Kidney epithelial cell (primary cell): ENCODE measurements at places on chromosomes 6 and 20.
A peak's percentile ranks its signal among the peaks of the same experiment; 100 is the strongest.

DNA sequence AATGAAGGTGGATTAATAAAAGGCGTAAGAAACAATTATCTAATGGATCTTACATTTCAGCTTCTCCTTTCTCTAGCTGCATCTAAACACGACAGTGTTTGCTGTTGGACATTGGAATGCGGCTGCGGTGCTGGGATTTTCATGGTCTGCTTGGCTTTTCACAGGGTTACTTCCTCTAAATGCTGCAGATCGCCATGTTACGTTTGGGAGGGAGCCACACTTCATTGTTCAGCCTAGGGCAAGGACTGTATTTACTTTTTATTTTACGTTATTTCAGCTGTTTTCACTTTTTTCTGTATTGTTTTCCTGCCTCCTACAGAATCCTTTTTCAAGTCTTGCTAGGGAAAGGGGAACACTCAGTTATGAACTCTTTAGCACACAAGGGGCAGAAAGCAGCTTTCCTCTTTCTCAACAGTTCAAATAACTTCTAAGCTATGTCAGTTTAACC, 97.9 kb upstream of the MTHFD1L start:
- DNase-seq: no peak

- DNase-seq: no peak
These were observed 85.4 kb downstream of the SOX4 start for GRCh38 chr6:21678990-21679389.

GRCh38 chr6:38034274-38034914, 214.9 kb downstream of the ZFAND3 start:
- DNase-seq: peak; percentile 14

GRCh38 chr6:35727231-35727934, 9.4 kb upstream of the ARMC12 start:
- DNase-seq: no peak

GRCh38 chr20:6000871-6001270, 50.4 kb downstream of the MCM8 start:
- no peak for DNase-seq

DNA sequence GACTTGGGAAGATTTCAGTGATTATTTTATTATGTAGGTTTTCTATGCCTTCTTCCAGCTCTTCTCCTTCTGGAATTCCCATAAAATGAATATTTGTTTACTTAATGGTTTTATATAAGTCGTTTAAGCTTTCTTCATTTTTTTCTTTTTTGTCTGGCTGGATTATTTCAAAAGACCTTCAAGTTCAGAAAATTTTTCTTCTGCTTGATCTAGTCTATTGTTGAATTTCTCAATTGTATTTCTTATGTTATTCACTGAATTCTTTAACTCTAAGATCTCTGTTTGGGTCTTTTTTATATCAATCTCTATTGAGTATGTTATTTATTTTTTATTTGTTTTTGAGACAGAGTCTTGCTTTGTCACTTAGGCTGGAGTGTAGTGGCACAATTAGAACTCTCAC, 117.4 kb downstream of the CEP57L1 start:
- no peak for DNase-seq

DNA sequence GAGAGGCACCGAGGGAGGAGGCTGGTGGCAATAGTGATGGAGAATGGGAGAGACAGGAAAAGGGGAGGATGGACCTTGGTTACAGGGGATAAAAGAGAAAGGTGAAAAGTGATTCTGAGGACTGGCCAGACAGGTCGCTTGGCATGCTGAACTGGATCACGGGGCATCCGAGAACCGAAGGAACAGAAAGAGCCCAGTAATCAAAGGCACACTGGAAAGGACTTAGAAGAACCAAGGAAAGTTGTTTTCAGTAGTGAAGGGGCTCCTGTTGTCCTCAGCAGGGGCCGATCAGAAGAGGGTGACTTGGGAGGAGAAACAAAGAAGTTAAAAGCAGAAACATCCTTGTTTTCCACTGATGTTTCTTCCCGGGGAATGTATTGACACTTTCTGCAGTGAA, 18.9 kb downstream of the SYTL3 start:
- DNase-seq: no peak

DNA sequence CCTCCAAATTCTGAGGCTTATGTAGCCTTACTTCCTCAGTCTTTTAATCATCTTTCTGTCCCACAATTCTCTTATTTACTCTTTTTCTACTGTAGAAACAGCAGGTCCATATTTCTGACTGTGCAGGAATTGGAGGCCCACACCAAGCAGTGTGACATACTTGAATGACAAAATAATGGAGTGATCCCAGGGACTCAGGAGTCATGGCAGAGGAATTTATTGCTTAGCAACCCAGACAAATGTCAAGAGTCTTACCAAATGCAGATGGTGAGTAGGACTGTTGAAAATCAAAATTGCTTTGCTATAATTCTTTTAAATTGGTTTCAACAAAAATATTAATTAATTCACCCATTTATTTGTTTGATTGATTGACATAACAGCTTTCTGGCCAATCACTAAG, 59.9 kb downstream of the HTR1B start:
- DNase-seq: peak; percentile 9

DNA sequence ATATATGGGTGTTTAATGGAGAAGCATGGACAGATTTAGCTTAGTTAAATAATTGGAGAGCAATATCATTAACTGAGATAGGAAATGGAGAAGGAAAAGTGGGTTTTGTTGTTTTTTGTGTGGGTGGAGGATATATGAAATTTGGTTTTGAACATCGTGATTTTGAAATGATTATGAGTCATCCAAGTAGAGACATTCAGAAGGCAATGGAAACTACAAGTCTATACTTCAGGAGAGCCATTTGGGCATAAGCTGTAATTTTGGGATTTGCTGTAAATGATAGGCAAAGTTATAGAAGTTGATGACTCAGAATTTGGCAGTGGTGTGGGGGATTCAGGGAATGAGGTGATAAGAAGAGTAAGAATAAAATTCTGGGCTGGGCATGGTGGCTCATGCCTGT, 27.4 kb upstream of the FAM135A start:
- DNase-seq: no peak

- no peak for DNase-seq
These were observed 611.9 kb upstream of the MAP3K7 start for GRCh38 chr6:91198588-91199255.

DNA sequence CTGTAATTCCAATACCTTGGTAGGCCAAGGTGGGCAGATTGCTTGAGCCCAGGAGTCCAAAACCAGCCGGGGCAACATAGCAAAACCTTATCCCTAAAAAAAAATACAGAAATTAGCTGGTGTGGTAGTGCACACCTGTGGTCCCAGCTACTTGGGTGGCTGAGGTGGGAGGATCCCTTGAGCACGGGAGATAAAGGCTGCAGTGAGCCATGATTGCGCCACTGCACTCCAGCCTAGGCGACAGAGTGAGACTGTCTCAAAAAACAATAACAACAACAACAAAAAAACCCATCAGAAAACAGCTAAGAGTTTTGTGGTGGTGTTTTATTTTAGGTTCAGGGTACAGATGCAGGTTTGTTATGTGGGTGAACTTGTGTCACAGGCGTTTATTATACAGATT, 42.9 kb upstream of the FANCE start:
- no peak for DNase-seq

- DNase-seq: no peak
These were observed 696.7 kb downstream of the C6orf118 start for GRCh38 chr6:164612751-164613150.

- DNase-seq: peak; percentile 54
These were observed 32.5 kb downstream of the PNPLA1 start for GRCh38 chr6:36302227-36302976.

DNA sequence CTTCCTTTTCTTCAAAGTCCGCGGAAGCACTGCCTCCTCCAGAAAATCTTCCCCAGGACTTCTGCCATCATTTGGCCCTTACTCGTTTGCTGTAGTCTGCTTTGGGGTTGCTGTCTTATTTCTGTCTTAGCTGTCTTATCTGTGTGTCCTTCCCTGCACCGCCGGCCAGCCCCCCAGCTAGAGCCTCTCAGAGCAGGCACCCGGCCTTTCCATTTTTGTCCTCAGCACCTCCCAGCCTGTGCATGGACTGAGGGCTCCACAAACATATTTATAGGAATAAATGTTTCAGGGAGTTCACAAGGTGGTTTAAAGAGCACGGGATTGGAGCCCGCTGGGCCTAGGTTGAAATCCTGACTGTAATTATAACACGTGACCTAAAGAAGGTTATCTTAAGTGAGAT, 8.1 kb downstream of the GLP1R start:
- no peak for DNase-seq

DNA sequence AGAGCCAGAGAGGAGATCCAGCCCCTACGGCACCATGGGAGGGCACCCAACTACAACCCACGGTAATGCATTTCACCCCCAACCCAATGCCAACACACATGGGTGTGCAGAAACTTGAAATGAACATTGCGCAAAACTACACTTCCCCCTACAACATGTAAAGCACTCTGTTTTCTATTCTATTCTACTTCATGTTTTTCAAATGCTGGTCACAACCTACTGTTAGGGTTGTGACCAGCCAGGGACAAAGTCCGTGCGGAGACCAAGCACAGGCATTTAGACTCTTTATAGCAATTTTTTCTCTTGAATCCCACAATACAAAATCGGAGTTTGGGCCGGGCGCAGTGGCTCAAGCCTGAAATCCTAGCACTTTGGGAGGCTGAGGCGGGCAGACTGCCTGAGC, 90.6 kb downstream of the MRPL14 start:
- DNase-seq: no peak

GRCh38 chr6:116300566-116300965, 20.8 kb upstream of the TSPYL1 start:
- DNase-seq: no peak

DNA sequence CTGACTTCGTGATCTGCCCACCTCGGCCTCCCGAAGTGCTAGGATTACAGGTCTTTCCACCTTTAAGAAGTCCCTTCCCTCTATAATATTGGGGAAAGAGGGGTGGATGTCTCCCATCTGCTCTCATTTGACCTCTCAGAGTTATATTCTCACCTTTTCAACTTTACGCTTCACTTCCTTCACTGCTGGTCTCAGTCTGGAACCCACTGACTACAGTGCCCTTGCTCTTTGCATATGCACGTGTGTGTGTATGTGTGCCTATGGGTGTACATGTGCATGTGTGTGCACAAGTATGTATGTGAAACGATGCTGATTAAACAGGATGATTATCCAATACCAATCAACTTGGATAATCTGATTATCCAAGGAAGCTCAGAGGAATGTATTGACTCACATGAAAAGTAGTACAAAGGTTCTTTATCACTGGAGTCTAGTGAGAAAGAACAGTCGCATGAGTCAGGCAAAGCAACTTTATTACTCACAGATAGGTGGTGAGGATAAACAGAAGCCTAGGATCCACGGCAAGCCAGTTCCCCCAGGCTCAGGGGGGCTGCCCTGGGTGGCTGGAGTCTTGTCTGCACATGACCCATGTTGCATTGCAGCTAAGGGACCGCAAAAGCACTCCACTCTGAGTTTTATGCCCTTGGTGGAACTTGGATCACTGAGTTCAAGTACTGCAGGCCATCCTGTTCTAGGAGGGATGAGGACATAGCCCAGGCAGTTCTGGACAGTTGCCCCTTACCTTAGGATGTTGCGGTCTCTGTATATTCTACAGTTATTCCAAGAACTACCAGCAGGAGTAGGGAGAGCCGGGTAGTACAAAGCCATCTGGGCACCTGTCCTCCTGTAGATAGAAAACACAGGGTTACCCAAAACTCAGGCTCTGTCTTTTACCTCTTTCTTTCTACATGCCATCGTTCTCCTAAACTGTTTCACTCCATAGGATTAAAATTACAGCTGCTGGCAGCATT, 50.9 kb downstream of the SNRNP48 start:
- DNase-seq: peak; percentile 76

DNA sequence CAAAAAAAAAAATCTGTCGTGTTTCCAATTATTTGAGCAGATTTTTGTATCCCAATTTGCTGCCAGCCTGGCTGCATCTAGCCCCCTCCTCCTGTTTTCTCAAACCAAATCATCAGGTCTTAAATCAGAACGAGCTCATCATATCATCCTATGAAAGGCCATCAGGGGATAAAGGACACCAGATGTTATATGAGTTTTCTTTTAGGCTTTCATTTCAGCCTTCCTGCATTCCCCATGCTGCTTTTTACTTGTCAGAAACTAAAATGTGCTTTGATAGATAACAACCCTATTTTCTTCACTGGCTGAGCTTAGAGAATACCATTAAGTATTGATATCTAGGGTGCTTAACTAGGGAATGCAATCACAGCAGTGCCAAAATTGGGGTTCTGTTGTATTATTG, 968.4 kb upstream of the SLC35B3 start:
- no peak for DNase-seq

DNA sequence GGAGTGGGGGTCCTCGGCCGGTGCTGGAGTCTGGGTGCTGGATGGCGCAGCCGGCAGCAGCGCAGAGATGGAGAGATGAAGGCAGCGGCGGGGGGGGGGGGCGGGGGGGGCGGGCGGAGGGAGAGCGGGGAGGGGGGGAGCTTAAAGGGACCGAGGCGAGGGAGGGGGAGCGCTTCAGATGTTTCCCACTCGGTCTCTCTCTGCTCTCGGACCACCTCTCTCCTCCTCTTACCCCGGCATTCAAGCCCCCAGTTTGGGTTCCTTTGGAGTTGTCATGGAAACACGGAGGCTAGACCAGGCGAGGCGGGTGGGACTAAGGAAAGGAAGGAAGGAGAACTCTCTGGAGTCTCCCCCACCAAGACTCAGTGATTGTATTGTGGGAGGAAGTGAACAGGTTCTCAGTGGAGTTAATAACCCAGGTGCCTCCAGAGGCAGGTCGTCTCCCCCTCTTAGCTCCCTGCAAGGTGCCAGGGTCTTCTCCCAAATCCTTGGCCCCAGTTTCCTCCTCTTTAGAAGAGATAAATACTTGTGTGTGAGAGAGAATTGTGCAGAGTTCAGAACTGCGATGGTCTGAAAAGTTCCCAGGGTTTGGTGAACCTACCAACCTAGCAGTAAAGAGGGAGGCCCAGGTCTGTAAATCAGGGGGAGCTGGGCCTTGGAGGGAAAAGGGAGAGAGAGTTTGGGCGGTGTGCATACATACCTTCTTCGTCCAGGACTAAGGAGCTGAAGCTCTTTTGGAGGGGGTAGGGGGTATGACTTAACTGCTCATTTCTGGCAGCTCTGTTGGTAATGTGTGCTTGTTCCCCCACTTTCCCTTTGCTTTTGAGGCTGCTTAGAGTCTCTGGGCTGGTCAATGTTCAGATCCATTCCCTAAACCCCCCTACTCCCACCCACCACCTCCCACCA, at the start of gene PRRT1:
Gene PRRT1, minus strand, starts transcription at position 77 of the 906 bp plus-strand sequence. CDS start 112 bp downstream, outside the sequence.
- no peak for DNase-seq

GRCh38 chr6:17165383-17165782, 63.5 kb downstream of the STMND1 start:
- DNase-seq: no peak

GRCh38 chr20:62825333-62825985, 8.6 kb downstream of the COL9A3 start:
- DNase-seq: no peak
